ENCODE measurements at places on chromosomes 5 and 9. TPM values are rescaled to one million over a fixed set of nuclear protein-coding genes. Genes with fewer than 3 reads are reported as not detected.

DNA sequence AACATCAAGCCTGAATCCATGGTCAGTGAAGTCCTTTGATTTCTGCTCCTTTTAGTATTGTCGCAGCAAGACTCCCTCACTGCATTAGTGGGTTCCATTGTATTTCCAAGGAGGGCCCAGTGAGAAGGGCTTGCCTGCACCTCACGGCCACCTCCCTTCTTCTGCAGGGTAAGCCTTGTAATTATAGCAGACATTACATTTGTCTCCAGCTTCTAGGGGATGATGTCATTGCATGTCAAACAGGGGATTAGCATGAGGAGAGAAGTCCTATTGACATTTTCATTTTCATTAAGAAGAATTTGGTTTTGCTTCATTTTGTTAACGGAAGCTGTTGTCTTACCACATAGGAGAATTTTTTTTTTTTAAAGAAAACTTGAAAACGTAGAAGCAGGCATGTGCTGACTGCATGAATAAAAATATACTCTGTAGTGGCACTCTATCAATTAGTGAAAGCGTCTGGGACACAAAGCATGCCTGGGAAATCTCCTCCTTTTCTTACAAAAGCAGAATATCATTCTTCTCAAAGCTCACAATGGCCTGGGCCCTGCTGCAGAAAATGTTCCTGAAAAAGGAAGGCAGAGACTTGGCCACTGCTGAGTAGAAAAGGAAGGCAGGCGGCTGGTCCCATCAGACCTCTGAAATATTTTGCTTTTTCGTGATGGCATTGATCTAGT is 27.1 kb downstream of the MAP1B start:
- H3K4me3 ChIP-seq = no peak overlapping the region
- H3K4me1 ChIP-seq = peaks cover 8% of the 10 kb centered on the region
- H3K36me3 ChIP-seq = no peaks in the 10 kb centered on the region
- DNase-seq = no peak

DNA sequence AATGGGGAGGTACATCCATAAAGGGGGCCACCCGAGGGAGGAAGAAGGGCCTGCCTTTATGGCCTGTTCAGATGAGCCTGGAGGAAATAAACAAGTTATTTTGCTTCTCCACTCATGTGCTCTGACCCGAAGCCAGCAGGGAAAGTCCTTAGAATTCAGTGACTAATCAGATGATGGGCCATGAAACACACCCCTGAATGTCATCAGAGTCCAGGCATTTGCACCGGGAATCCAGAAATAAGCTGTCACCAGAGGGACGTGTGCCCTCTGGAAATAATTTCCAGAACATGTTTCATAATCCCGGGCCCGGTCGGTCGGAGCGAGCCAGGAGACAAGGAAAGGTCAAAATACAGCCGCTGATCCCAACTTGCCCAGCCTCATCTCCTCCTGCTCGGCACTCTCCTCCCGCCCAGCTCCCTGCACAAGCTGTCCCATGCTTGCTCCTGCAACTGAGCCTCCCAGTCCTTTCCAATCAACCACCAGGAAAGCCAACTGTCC is 73.6 kb upstream of the ZNF622 start:
- H3K4me1 ChIP-seq = peaks cover 42% of the 10 kb centered on the region
- peak overlapping the region; percentile 95 for H3K27ac ChIP-seq

- no peak for DNase-seq
- H3K4me1 ChIP-seq = no peaks in the 10 kb centered on the region
- no peak overlapping the region for H3K4me3 ChIP-seq
- no peak overlapping the region for H3K27ac ChIP-seq
- H3K27me3 ChIP-seq = no peaks in the 10 kb centered on the region
Observed at GRCh38 chr5:93431250-93431649, 149.8 kb downstream of the NR2F1-AS1 start.

GRCh38 chr5:153551537-153552079 is 61.1 kb downstream of the GRIA1 start:
- H3K36me3 ChIP-seq = no peaks in the 10 kb centered on the region
- H3K27me3 ChIP-seq = no peaks in the 10 kb centered on the region
- H3K27ac ChIP-seq = no peak overlapping the region
- H3K4me1 ChIP-seq = no peaks in the 10 kb centered on the region

- no peak overlapping the region for H3K4me3 ChIP-seq
- H3K27ac ChIP-seq = no peak overlapping the region
- peaks cover 3% of the 10 kb centered on the region for H3K4me1 ChIP-seq
- H3K36me3 ChIP-seq = no peaks in the 10 kb centered on the region
- DNase-seq = peak; percentile 76
- no peaks in the 10 kb centered on the region for H3K27me3 ChIP-seq
Observed at GRCh38 chr9:124320062-124320973, 62.6 kb downstream of the NEK6 start.

SH3PXD2B gene
- 8.4 TPM for total RNA-seq

Data from heart left ventricle (tissue), 16 donors.